ENCODE measurements at places on chromosomes 1 and 21.

- DNase-seq: no peak
Measured at GRCh38 chr1:83839566-83840173, 159.3 kb downstream of the TTLL7 start.

DNA sequence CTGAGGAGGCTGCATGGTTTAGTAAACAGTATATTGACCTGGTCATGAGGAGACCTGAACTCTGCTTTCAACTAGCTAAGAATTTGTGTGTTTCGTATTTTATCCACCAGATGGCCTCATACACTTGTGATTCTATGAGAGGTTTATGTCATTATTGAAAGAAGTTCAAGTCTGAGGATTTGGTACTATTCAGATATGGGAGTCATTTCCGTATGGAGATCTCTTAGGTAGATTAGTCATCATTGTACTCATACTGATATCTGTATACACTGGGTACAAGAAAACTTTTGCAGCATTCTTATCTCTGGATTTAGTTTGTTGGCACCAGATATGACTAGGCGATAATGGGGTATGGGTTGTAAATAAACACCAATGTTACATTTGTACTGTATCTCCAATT is 26.6 kb downstream of the ATF6 start:
- peak; percentile 23 for DNase-seq

GRCh38 chr1:89351597-89352311 is 12.1 kb upstream of the GBP6 start:
- no peak for DNase-seq

DNA sequence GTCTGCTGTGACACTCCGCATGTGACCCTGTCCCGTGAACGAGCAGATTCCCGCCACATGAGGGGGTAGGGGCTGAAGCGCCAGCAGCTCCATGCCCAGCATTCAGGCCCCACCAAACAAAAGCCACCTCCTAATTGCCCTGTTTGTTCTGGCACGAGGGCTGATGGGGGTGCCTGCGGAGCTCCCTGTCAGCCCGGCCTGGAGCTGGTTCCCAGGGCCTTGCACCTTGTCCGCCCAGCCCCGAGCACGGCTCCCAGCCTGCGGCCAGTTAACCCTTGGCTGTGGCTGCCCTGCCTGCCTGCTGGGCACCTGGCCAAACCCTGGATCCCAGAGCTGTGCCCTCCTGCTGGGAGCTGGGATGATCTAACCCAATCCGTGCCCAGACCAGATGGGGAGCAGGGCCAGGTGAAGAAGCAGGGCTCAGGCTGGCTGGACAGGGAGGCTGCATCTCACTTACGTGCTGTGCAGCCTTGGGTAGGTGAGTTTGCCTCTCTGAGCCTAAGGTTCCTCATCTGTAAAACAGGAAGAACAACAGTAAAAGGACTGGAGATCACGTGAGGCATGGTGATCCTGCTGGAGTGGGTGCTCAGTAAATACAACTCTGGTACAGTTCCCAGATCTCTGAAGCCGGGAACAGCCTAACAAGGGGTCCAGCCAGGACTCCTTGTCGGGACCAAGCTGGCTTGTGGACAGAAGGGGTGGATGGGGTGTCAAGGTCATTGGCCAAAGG is 110.9 kb upstream of the IFFO2 start:
- DNase-seq: no peak

DNA sequence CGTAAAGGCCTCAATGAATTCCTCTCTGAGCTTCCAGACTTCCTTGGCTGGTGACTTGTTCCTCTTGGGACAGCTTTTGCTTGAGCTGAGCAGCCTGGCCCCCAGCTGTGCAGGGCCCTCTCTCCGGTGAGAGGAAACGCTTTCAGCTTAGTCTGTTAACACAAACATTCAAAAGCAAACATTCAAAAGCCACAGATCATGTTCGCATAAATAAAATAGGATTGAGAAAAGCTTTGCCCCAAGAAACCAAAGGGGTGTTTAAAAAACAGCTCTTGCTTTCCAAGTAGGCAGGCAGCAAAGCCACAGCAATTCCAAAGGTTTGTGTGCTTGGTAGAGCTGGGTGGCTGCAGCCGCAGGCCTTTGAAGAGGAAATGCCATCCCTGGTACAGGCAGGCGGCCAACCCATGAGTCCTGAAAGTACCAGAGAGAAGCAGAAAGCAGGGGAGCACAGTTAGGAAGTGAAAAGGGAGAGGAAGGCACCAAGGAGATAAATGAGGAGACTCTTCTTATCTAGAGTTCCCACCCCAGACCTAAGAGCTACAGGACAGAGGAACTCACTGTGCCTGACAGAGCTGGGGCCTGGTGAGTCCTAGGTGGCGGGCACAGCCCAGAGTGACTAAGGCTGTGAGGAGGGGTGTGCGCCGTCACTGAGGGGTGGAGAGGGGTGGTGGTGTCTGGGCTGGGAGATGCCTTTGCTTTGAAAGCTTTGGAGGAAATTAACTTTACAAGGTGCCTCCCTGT is 48.4 kb downstream of the CCN1 start:
- DNase-seq: no peak

GRCh38 chr1:95021805-95022643 is 50.7 kb downstream of the ALG14 start:
- DNase-seq: no peak

DNA sequence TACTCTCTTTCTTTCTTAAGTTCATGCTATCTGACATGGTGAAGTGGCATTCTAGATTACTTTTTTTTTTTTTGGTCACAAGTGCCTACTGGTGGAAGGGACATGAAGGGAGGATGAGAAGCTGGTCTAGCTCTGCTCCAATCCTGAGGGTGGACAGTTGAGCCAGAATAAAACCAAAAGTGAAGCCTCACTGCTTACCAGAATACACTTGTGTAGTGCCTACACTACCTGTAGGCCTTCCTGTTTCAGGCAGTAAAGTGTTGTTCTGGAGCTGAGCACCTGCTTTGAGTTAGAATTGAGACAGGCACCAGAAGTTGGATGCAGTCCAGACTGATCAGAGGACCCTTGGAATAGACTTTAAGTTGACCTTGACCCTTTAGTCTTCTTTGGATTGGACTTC is 40.4 kb upstream of the APOBEC4 start:
- no peak for DNase-seq

DNA sequence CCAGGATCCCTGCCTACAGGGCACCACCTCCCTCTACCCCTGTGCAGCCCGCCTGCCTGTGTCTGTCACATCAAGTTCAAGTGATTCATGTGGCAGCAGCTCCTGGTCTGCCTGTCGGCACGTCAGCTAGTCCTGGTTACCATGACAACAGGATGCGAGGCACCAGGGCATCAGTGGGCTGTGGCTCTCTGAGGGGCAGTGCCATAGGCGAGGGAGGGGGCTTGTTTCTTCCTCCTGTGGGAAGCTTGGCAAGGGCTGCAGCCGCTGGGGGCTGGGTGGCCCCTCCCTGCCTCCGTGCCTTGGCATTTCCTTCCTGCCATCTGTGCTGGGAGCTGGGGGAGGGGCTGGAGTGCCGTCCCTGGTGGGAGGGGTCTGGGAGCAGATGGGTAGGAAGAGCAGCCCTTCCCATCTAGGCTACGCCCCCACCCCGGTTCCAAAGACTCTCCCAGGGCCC is 43.1 kb downstream of the FOXO6 start:
- peak; percentile 84 for DNase-seq

Data from DMS79 (cell line).